ENCODE measurements at places on chromosomes 5 and 9.

GRCh38 chr5:137036640-137037039, 462.5 kb downstream of the SPOCK1 start:
- DNase-seq = no peak

GRCh38 chr9:105296877-105297287, 52.4 kb downstream of the SLC44A1 start:
- DNase-seq = no peak

DNA sequence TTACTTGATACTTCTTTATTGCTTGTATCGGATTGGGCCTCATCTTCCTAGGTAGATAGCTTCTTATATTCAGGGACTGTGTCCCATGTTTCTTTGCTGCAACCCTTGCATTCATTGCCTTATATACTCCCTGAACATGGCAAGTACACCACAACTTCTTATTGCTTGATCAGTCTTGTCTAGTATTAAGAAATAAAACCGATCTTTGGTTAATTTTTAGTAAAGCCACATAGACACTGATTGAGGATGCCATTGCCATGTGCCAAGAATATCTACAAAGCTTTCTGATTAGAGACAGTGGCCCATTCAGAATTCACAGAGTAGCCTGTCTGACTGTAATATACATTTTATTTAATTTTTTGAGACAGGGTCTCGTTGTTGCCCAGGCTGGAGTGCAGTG, 34.7 kb upstream of the ANKRD55 start:
- DNase-seq = no peak

- DNase-seq = no peak
Observed at GRCh38 chr5:87022415-87022814, 245.3 kb upstream of the RASA1 start.

GRCh38 chr9:29228558-29228957, 1655.3 kb upstream of the C9orf72 start:
- no peak for DNase-seq

GRCh38 chr5:1490376-1490775, 33.4 kb downstream of the LPCAT1 start:
- no peak for DNase-seq

- no peak for DNase-seq
Observed at GRCh38 chr9:19154135-19154612, 26.9 kb upstream of the PLIN2 start.

- no peak for DNase-seq
Observed at GRCh38 chr9:22657713-22658112, 211.1 kb downstream of the DMRTA1 start.

GRCh38 chr9:98085944-98086343, 29.4 kb downstream of the NANS start:
- DNase-seq = no peak

GRCh38 chr5:75335486-75335885, 1.5 kb upstream of the HMGCR start:
- DNase-seq = no peak

GRCh38 chr5:91938441-91938840, 555.3 kb upstream of the ARRDC3 start:
- DNase-seq = no peak

GRCh38 chr5:68000805-68001204, 214.8 kb upstream of the PIK3R1 start:
- DNase-seq = no peak

DNA sequence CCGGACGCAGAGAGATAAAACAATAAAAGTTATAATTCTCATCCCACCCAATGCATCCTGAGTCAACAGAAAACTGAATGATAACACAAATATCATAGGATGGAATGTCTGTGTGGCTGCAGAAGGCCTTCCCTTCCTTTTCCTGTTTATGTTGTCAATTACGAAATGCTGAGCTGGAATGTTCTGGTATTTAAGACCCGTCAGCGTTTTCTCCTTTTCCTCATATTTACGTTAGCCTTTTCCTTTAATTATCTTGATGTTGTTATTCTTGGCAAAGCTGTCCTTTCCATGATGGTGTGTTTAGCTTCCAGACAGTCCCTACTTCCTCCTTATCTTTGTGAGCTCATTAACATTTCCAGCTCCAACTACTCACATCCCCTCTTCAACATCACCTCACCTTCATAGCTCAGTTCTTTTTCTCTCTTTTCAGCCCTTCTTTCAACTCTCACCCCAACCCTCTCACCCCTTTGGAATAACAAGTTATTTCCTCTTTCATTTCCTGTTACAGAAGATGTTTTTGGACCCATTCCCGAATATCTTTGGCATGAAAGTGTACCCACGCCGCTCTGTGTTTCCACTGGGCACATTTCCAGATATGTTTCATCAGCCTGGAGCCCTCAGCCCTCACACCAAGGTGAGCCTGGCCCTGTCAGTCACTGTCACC, 221.6 kb downstream of the NR2F1-AS1 start:
- DNase-seq = no peak

GRCh38 chr9:80491086-80491696, 919.4 kb downstream of the TLE4 start:
- DNase-seq = no peak

- no peak for DNase-seq
Observed at GRCh38 chr9:113949571-113950078, 73.5 kb downstream of the ZNF618 start.

DNA sequence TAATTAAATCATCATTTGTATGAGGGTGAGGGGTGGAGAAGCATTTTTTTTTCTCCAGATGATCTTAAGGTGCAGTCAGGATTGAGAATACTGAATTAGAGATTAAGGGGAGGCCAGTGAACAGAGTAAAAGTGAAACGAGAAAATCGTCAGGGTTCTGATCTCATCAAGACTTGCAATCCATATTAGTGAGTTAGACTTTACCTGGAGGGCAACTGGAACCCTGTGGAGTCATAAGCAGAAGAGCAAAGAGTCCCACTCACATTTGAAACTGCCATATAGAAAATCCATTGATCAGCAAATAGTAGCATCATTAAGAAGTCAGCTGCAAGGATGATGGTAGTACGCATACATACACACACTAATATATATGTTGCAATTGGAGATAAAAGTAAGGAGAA, 466.2 kb upstream of the PAPPA start:
- DNase-seq = no peak

DNA sequence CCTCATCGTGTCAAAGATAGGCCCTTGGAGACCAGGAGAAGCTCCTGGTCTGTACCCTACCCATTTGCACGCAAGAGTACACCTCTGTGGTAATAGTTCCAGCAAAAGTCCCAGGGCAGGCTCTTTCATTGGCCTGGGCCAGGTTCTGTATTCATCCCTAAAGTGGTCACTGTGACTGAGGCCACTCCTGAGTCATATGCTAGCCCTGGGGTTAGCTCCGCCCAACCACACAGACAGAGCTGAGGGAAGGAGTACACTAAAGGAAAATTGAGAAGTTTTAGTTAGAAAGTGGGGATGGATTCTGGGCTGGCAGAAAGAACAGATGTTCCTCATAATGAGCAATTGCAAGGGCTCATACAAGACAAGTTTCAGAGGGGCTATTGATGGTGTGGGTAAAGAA, 206.7 kb downstream of the ARHGAP26 start:
- no peak for DNase-seq

DNA sequence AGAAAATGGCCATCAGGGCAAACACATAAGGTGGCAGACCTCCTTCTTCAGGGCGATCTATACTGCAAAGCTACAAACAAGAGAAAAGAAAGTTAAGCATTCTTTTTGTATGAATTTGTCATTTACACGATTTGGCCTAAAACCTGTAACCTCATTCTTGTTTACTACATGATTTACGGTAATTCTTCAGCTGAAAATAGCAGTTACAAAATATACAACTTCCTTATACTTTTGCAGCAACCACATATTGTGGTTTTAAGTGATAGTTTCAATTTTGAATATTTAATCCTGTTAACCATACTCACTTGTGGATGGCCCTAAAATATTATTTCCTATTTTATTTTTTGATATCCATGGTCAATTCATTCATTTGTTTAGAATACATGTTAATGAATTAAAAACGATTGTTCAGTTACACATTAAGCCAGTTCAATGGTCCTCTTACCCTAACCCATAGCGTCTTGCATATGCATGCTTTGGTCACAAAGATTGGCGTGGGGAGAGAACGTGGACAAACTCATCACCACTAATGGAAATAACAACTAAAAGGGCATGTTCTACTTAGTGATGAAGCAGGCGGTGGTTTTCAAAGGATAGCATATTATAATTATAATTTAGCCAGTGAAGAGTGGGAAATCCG, 16.6 kb downstream of the TUT7 start:
- no peak for DNase-seq

DNA sequence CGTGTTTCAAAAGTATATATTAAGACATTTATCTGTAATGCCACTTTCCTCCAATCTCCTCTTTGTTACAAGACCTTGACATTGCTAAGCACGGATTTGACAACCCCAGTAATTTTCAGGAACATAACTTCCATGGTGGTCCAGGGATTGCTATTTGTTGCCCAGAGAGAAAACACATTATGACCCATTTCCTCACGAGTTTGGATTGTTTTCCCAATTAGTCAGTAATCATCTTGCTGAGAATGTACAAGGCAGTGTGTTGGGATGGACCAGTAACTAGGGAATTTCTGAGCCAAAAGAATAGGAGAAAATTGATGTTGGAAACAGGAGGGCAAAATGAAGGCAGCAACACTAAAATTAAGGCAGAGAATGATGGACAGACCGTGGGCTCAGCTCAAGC, 574.1 kb downstream of the EBF1 start:
- DNase-seq = no peak
